NCI-H345 (cell line): ENCODE measurements at places on chromosomes 5 and 9.

- DNase-seq, result no peak
Observed at GRCh38 chr5:171495122-171495700, 75.8 kb downstream of the FGF18 start.

- DNase-seq, result no peak
Observed at GRCh38 chr9:38044706-38045105, 24.3 kb downstream of the SHB start.

DNA sequence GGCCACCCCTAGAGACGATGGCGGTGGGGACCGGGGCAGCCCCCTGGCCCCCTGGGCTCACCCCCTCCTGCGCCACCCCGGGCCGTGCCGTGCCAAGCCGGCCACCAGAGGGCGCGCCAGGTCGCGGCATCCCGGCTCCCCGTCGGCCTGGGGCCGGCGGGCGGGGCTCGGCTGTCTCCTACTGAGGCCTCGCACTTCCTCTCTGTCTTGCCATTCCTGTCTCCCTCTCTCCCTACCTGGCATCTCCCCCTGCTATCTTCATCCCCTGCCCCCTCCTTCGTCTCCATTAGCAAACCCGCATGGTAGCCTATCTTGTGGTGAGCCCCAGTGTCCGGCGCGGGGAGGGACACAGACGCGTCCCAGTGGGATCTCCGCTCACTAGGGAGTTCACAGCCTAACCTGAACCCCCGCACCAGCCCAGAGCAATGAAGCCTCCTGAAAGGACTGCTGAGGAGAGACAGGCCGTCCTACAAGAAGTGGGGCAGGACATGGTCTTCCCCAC is 29.8 kb upstream of the FABP6 start:
- peak; percentile 71 for DNase-seq

GRCh38 chr5:134171972-134172371 is 4.8 kb downstream of the SKP1 start:
- DNase-seq, result no peak

- peak; percentile 59 for DNase-seq
Observed at GRCh38 chr5:95178046-95178651, 106.7 kb downstream of the MCTP1 start.

DNA sequence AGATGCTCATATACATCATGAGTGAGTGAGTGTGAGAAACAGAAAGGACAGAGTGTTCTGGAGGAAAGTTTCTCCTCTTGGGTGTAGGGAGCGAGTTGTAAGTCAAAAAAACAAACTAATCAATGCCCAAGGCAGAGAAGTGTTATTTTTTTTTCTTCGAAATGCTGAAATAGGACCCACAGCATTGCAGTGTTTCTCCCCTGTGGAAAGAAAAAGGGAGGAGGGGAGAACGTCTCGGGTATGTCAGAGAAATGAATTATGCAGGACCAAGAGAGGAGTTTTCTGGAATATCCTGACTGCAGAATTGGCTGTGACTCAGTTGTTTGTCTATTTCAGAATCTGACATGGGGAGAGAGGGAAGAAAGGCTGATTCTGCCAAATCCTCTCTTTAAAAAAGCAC is 337.9 kb upstream of the RFX3 start:
- DNase-seq, result no peak

- no peak for DNase-seq
Observed at GRCh38 chr5:169637549-169638121, 560 bp downstream of the DOCK2 start.

- DNase-seq, result no peak
Observed at GRCh38 chr5:61137835-61138234, 24.4 kb downstream of the SMIM15 start.

GRCh38 chr5:154737667-154738320 is 17.4 kb upstream of the LARP1 start:
- no peak for DNase-seq

GRCh38 chr5:32092938-32093812 is 80.9 kb downstream of the GOLPH3 start:
- peak; percentile 73 for DNase-seq

DNA sequence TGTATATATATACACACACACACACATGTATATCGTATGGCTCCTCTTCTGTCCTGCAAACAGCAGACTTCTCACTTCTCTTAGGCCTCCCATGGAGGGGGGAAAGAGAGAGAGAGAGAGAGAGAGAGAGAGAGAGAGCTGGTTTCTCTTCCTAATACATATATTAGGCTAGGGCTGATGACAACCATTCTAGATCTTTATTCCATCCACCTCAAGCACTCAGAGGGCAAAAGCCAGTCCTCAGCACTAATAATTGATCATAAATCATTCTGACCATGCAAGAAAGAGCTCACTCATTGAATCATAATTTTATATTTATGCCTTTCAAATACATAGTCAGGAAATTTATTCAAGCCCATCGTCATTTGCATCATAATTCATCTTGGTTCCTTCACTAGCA is 47.0 kb downstream of the CFAP90 start:
- no peak for DNase-seq

- DNase-seq, result peak; percentile 76
Observed at GRCh38 chr5:65072850-65073249, 304.1 kb downstream of the CWC27 start.

- peak; percentile 49 for DNase-seq
Observed at GRCh38 chr9:32579706-32580331, 6.9 kb upstream of the NDUFB6 start.

- DNase-seq, result no peak
Observed at GRCh38 chr5:105689596-105689995, 1981.1 kb downstream of the EFNA5 start.

- no peak for DNase-seq
Observed at GRCh38 chr9:13318027-13318426, 38.5 kb upstream of the MPDZ start.

- no peak for DNase-seq
Observed at GRCh38 chr5:61177716-61178115, 15.4 kb upstream of the SMIM15 start.

- DNase-seq, result no peak
Observed at GRCh38 chr9:127177231-127177630, 54.8 kb upstream of the ANGPTL2 start.
